ENCODE measurements at places on chromosomes 6 and 20. TPM values are rescaled to one million over a fixed set of nuclear protein-coding genes. Genes with fewer than 3 reads are reported as not detected.

Gene DEFB124
- not detected for total RNA-seq

Gene BNIP5
- not detected for total RNA-seq

Gene GPX5
- total RNA-seq, result not detected

Gene AIF1
- not detected for total RNA-seq

Gene LAMA2
- 1.3 TPM for total RNA-seq

Gene SAYSD1
- 10.4 TPM for total RNA-seq

Gene SYCP2
- 3.9 TPM for total RNA-seq

Gene RIPOR2
- total RNA-seq, result 7.4 TPM

Gene RALGAPB
- 20.1 TPM for total RNA-seq

Gene SLC22A1
- total RNA-seq, result 0.95 TPM

Gene SMOC2
- total RNA-seq, result 0.05 TPM

Gene C6orf47
- total RNA-seq, result 25.6 TPM

Gene BPI
- not detected for total RNA-seq

Gene SEMG2
- not detected for total RNA-seq

Gene GPR63
- total RNA-seq, result 1.6 TPM

Gene SMLR1
- not detected for total RNA-seq

Gene RIMS4
- total RNA-seq, result 10.9 TPM

Gene EZR
- total RNA-seq, result 69.4 TPM

Gene YTHDF1
- 28.7 TPM for total RNA-seq

Gene CST5
- total RNA-seq, result 0.26 TPM

Gene BTN1A1
- not detected for total RNA-seq

Gene GJA1
- 0.32 TPM for total RNA-seq

Gene TTBK1
- not detected for total RNA-seq

Gene TXLNB
- total RNA-seq, result 0.83 TPM

Gene POM121L2
- total RNA-seq, result not detected

Gene NT5E
- 15.4 TPM for total RNA-seq

Gene RFX6
- total RNA-seq, result 0.08 TPM

Gene FOXS1
- total RNA-seq, result not detected

Gene NPBWR2
- not detected for total RNA-seq

Gene SLC25A27
- 2.1 TPM for total RNA-seq

Gene C20orf144
- not detected for total RNA-seq

Gene MROH8
- 8.2 TPM for total RNA-seq

Gene FERMT1
- 6.7 TPM for total RNA-seq

Gene F13A1
- total RNA-seq, result 0.03 TPM

Gene WFDC12
- not detected for total RNA-seq

Gene MTHFD1L
- total RNA-seq, result 32.0 TPM

Gene UBR2
- total RNA-seq, result 19.9 TPM

Gene TP53TG5
- total RNA-seq, result not detected

Gene RHAG
- total RNA-seq, result not detected

Gene TPD52L1
- total RNA-seq, result 54.5 TPM

Gene SLC17A9
- total RNA-seq, result not detected

Gene SNPH
- 10.7 TPM for total RNA-seq

All from SK-MEL-5 (cell line).